ENCODE measurements at places on chromosomes 16 and 17. TPM values are rescaled to one million over a fixed set of nuclear protein-coding genes. Genes with fewer than 3 reads are reported as not detected.

Gene SLC22A31
- 0.54 TPM for total RNA-seq

Gene C1QL1
- total RNA-seq: not detected

Gene FGF11
- total RNA-seq: 19.7 TPM

Gene COL1A1
- total RNA-seq: 6.8 TPM

Gene ADORA2B
- 5.2 TPM for total RNA-seq

Gene CD300H
- not detected for total RNA-seq

Gene TBC1D28
- not detected for total RNA-seq

Gene TM4SF5
- not detected for total RNA-seq

Gene UMOD
- total RNA-seq: not detected

Gene C16orf89
- total RNA-seq: not detected

Gene PRSS36
- total RNA-seq: 0.74 TPM

Gene FBXW10
- not detected for total RNA-seq

Gene MPP2
- 8.4 TPM for total RNA-seq

Gene NRN1L
- 0.56 TPM for total RNA-seq

Gene KRTAP9-8
- not detected for total RNA-seq

Gene SAMD14
- total RNA-seq: 82.0 TPM

Gene ARL5C
- not detected for total RNA-seq

Gene KRTAP4-4
- not detected for total RNA-seq

Gene CPHXL2
- total RNA-seq: not detected

Gene PDE6G
- 1.1 TPM for total RNA-seq

Gene CCDC92B
- total RNA-seq: 1.9 TPM

Gene ARHGAP23
- total RNA-seq: 70.5 TPM

Gene AURKB
- total RNA-seq: 21.4 TPM

Gene HAS3
- 2.7 TPM for total RNA-seq

Gene MYO15A
- 1.6 TPM for total RNA-seq

All from endothelial cell (in vitro differentiated cells).